CD4-positive, alpha-beta T cell treated with Interleukin-6 for 4 hours (primary cell): ENCODE measurements at places on chromosomes 1 and 21.
A peak's percentile ranks its signal among the peaks of the same experiment; 100 is the strongest.

DNA sequence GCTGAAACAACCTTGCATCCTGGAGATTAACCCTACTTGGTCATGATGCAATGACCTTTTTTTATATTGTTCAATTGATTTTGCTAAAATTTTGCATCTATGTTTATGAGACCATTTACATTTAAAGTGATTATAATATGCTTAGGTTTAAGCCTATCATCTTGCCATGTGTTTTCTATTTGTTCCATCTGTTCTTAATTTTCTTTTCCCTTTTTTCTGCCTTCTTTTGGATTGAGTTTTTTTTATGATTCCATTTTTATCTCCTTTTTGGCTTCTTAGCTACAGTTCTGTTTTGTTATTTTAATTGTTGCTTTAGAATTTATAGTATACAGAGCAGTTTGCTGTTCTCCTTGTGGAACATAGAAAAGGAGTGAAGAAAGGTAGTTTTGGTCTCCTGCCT is 385.1 kb upstream of the USP24 start:
- no peak for DNase-seq

- no peak for DNase-seq
These were observed 163.6 kb downstream of the CAMTA1 start for GRCh38 chr1:6948861-6949260.

- no peak for DNase-seq
These were observed 54.4 kb upstream of the JAK1 start for GRCh38 chr1:65020774-65021173.

DNA sequence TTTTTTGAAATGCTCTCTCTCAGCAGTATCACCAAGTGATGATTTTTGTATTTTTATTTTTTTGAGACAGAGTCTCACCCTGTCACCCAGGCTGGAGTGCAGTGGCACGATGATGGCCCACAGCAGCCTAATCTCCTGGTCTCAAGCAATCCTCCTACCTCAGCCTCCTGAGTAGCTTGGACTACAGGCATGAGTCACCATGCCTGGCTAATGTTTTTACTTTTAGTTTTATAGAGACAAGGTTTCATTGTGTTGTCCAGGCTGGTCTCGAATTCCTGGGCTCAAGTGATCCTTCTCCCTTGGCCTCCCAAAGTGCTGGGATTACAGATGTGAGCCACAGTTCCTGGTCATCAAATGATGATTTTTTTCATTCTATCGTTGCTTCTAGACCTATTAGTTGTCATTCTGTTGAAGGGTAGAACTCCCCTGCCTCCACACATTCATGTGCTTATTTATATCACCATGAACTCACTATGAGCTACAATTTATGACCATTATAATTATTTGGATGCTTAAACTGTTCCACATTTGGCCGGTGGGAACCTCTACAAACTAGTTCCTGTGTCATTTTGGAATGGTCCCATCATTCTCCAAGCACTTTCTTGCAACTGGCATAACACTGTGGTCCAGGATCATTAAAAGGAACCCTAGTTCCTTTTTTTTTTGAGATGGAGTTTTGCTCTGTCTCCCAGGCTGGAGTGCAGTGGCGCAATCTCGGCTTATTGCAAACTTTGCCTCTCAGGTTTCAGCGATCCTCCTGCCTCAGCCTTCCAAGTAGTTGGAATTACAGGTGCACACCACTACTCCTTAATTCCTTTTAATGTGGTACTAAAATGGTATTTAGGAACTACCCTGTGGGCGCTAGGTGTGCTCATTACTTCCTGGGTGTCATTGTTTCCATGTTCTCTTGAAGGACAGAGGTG is 20.2 kb upstream of the TOR3A start:
- no peak for DNase-seq

DNA sequence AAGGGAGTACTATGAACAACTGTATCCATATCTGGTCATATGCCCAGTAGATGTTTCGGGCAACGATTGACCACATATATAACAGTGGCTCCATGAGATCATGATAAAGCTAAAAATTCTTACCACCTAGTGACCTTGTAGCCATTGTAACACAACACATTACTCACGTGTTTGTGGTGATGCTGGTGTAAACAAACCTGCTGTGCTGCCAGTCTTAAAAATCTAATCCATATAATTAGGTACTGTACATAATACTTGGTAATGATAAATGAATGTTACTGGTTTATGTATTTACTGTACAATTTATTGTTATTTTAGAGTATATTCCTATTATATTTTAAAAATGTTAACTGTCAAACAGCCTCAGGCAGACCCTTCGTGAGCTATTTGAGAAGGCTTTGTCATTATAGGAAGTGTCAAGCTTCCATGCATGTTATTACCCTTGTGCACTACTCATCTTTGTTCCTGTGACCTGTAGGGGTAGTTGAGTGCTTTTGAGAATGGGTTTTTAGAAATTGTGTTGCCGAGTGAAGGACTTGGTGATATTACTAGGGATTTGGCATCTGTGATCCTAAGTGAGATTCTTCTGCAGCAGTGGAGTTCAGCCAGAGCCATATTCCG is 23.6 kb downstream of the DIP2A start:
- DNase-seq = no peak

- DNase-seq = no peak
These were observed 91.3 kb downstream of the RIPK4 start for GRCh38 chr21:41675574-41675973.

DNA sequence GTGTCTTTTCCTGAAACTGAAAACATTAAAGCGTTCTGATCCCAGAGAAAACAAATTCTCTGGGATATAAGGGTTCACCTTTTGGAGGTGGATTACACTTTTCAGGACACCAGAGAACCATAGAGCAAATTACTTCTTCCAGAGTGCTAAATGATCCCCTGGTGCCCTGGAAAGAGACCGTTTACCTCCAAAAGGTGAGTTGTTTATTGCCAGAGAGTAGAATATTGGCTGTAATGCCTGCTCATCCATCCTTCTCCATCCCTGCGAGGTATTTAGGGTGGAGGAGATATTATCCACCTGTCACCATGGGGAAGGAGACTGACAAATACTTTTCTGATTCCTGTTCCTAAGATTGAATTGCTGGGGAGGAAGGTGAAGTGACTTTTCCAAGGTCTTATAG is 30.4 kb downstream of the PBX1 start:
- DNase-seq = no peak

DNA sequence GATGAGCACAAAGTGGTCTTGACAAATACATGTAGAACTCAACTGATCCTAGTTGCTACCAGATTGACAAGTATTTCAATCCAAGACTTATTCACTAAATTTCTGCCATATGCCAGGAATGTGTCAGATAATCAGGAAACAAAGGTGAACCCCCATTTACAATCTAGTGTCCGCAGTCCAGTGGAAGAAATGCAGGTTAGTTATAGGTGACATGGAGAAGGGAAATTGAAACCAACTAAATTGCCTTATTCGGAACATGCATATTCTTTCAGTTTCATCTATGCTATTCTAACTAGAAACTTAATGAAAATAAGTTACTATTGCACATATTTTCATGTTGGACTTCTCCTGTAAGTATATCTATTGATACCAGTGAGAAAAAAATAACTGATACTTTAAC is 209.4 kb downstream of the COL24A1 start:
- DNase-seq = no peak

DNA sequence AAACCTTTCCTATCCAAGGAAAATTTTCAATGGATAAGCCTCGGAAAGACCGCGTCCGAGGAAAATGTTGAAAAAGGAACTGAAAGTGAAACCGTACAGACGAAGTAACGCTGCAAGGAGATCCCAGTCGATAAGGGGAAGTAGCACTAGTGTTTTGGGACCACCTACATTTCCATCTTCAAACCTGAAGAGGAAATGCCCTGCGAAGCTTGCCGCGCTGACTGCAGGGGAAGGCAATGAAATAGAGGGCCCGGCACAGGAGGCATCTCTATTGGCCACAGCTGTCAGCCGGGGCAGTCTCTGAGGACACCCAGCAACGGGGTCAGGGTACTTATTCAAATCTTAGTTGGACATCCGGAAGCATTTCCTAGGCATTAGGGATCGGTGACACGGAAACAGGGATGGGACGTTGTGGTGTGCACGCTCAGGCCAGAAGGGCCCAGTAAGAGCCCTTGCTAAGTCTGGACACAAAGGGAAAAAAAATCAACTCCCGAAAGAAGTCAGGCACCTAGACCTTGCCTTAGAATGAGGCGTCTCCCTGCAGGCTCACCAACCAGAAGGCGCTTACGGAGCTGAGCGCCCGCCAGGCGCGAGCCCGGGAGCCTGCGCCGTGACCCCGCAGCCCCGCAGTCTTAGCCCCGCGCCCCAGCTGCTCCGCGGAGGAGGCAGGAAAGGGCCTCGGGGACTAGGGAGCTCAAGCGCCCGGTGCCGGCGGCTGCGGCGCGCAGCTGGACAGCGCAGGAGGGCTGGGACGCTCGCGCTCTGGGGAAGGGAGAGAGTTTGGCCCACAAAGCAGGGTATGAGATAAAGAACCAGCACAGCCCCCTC is 655 bp downstream of the USF1 start:
- peak; percentile 64 for DNase-seq

GRCh38 chr1:225454733-225455132 is 26.9 kb upstream of the LBR start:
- DNase-seq = peak; percentile 55

- DNase-seq = no peak
These were observed 29.1 kb upstream of the GRHL3 start for GRCh38 chr1:24289937-24290595.

DNA sequence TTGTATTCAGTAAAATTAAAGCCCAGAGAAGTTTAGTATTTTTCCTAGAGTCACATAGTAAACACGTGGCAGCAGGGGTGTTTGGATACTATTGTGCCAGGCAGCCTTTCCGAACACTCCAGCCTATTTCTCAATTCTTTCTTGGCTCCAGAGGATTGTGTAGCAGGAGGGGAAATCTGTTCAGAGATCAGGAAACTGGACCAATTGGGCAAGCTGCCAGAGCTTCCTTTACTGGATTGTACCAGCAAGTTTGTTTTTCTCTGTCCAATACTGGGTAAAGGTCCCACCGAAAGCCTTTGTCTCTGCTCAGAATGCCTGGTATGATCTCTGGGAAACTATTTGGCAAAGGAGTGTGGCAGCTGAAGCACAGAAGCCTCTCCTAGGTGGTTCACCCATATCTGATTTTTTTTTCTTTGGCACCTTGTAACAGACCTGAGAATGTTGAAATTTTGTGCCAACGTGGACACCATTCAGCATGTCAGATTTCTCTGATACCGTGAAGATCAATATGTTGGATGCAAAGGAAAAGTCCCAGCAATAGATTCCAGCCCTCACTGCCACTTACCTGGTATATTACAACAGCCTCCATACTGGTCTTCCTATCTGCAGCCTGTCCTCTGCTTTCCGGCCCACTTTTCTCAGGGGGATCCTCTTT is 126.2 kb downstream of the FGGY start:
- no peak for DNase-seq

DNA sequence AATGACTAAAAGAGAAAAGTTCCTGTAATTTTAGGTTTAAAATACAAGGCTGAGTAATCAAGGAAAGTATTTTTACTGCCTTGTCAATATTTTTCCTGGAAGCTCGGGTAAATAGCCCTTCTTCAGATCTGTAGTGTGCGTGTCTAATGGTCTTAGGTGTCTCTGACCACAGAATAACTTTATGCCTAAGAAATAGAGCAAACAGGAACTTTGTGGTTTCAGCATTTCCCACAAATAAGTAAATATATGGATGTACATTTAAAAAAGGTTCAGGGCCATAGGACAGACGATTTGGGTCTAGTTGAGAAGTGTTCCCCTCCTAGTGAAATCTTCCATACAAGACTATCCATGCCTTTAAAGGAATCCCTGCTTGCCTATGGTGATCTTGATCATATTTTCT is 107.0 kb downstream of the ZC3H11B start:
- DNase-seq = no peak

GRCh38 chr1:108504447-108504846 is 54.3 kb downstream of the NBPF6 start:
- no peak for DNase-seq

- no peak for DNase-seq
These were observed 120.0 kb downstream of the TGFBR3 start for GRCh38 chr1:91765880-91766443.

DNA sequence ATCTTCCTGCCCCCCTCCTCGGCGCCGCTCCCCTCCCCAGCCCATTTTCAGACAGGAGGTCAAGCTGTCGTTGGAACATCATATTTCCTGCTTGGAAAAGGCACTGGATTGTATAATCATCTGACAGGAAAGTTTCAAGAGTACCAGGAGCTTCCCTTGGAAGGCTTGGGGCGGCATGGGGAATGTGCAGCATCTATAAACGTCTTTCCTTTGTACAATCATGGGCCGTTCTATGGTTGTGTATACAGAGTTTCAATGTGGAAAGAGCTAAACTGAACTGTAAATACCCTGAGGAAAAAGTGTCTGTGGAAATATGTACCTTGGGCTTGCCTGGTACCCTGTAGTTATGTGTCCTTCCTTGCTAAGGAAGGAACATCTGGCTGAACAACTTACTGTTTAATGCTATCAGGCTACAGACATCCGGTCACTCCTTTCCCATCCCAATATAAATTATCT is 368.1 kb upstream of the ADGRL2 start:
- no peak for DNase-seq

GRCh38 chr1:235917267-235917811 is 50.6 kb upstream of the LYST start:
- peak; percentile 58 for DNase-seq

DNA sequence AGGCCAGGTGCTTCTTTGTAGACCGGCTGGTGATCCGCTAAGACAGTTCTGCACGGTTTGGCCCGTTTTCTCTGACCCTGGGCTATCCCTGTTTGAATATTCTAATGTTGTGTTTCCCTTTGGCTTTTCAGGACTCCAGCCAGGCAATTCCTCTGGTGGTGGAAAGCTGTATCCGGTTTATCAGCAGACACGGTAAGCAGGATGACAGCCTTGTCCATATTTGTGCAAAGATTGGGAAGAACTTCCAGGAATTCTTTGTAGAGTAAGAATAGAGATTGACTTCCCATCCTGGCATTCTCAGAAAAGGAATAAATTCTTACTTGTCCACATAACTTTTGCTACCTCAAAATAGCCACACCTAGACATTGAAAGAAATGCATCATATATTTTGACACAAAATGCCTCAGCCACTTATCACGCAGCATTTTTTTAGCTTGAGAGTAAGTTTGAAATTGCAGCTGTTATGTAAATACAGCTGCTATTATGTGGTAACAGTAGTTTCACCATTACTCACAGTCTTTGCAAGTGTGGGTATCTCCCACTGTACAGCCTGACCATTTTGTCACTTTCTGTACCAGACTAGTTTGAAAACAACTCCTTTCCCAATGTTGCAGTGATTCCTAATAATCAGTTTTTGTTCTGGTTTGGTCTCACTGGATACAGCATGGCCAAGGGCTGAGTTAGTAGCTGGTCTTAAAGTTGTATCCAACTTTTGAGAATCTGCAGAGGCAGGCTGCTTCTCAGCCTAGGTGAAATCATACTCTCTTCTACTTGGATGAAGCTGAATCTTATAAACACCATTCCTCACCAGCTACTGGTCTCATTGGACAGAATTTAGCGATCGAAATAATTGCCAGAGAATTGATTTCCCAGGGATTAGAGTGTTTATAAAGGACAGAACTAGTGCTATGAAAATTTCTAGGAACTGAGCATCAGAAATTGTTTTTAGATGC is 40.0 kb upstream of the IKBKE start:
- no peak for DNase-seq

DNA sequence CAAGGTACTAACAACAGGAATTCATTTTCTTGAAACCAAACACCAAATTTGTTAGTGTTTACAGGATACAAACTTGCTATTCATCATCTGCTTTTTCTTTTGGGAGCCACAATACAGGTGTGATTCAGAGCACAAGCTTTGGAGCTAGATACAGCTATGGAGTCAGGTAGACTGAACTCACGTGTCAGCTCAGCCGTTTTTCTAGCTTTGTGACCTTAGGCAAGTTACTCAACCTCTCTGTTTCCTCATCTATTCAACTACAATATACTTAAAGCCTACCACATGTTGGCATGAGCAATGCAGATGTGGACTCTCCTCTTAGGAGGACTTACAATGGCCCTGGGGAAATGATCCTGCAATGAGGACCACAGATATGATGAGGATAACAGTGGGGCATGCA is 6.3 kb downstream of the HTR1D start:
- no peak for DNase-seq
